Activated CD4-positive, alpha-beta T cell treated with anti-CD3 and anti-CD28 coated beads, Interleukin-10, Interleukin-2, amounts not matched to agents 100 ng/mL and 50 ng/mL, durations not matched to agents 16 hours and 8 hours (primary cell): ENCODE measurements at places on chromosomes 3 and 15.
A peak's percentile ranks its signal among the peaks of the same experiment; 100 is the strongest.

GRCh38 chr15:60941448-60941847, 287.7 kb downstream of the RORA start:
- DNase-seq = no peak

DNA sequence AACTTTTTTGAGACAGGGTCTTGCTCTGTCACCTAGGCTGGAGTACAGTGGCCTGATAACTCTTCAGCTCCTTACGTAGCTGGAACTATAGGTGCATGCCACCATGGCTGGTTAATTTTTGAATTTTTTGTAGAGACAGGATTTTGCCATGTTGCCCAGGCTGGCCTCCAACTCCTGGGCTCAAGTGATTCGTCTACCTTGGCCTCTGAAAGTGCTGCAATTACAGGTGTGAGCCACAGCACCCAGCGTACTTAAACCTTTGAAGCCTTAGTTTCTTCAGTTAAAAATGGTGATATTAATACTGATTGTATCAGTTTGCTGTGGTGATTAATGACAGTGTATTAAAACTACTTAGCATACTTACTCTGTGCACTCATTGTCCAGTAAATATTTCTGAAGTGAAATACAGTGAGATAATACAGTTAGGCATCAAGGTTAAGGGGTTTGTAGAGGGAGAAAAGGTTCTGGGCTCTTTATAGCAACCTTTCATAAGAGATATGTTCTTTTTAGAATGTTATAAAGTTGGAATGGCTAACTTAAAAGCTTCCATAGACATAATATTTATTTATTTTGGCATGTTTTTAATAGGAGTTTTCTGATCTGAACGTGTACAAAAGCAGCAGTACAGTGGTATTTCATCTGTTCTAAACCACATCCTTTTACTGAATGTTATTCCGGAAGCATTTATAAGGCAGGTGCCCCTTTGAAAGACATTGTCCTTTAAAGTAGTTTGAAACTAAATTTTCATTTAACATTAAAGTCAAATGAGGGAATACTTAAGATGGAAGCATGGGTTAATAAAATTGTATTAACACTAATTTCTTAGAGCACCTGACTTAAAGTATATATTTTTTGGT, 23.6 kb downstream of the NCK1 start:
- DNase-seq = peak; percentile 15

GRCh38 chr3:187624588-187624987, 45.6 kb downstream of the SST start:
- DNase-seq = no peak

GRCh38 chr3:45881078-45882022, 5.0 kb upstream of the CCR9 start:
- DNase-seq = peak; percentile 20

DNA sequence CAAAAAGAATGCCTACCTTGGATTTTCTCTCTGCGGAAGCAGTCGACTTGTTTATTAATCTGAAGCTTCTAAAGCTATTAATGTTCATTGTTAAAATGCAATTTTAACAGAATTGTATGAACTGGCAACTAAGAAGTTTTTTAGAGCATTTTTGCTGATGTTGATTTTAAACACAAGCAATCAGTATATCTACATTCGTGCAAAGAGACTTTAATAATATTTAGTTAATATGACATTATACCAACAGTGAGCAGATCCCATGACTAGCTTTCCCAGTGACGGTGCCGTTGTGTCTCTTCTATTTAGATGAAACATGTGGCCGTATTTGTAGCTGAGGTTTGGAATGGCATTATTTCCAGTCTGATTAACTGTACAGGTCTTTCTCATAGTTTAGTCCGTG, 88.0 kb downstream of the PEX5L start:
- no peak for DNase-seq

- no peak for DNase-seq
These were observed 109.7 kb downstream of the P2RY1 start for GRCh38 chr3:152944671-152945070.

- no peak for DNase-seq
These were observed 87.3 kb downstream of the ST6GAL1 start for GRCh38 chr3:187017511-187018230.

DNA sequence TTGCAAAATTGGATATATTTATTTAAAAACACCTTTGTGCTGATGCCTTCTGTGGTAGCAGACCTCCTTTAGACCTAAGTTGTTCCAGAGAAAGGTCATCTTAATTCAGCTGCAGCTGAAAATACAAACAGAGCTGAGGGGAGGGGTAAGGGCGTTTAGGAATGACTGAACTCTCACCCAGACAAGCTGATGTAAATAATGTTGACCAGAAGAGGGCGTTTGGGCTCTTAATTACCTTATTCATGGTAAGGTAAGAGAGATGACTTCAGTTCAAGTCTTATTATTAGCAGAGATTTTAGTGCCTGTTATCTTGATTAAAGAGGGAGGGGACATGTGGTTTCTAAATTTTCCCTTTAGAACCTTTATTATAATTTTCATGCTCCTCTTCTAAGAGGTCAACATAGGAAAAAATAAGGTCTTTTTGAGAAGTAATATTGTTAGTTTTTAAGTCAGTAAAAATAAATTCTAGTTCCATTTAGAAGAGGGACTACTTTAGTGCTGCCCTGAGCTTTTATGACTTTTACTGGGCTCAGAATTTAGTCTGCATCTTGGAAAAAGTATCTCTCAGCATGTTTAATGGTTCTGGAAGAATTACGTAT, 46.3 kb downstream of the GPR171 start:
- DNase-seq = peak; percentile 79

DNA sequence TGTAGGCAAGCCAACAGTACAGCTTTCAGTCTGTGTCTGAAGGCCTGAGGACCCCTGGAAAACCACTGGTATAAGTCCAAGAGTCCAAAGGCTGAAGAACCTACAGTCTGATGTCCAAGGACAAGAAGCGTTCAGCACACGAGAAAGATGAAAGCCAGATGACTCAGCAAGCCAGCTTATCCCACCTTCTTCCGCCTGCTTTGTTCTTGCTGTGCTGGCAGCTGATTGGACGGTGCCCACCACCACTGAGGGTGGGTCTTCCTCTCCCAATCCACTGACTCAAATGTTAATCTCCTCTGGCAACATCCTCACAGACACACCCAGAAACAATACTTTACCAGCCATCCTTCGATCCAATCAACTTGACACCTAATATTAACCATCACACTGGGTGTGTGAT, 59.0 kb upstream of the PDZRN3 start:
- no peak for DNase-seq

GRCh38 chr15:85832394-85832793, 37.7 kb upstream of the KLHL25 start:
- no peak for DNase-seq

DNA sequence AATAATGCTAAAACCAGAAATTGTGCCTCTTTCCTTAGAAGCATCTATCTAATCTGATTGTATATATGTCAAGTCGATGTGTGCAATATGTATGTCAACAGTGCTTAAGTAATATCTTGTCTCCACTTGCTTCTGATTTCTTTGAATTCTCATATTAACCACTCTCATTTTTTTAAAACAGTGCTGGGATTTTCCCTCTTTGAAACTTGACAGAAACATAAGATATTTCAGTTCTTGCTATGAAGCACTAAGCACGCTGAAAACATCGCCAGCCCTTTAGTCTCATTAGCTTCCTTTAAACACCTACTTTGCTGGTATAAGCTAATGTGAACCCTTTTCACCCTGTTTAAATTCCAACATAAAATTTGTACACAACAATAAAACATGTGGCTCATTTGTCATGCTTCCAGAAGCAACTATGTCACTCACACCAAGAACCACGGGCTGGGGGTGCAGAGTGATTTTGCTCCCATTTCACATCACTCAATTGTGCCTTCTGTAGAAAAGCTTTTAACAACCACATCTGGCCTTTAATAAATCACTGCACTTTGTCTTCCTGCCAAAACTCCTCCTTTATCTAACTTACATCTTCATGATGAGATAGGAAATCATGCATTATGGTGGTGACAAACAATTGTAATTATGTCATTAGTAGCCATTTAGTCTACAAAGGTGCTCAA, 185.2 kb downstream of the FOXP1 start:
- peak; percentile 40 for DNase-seq

DNA sequence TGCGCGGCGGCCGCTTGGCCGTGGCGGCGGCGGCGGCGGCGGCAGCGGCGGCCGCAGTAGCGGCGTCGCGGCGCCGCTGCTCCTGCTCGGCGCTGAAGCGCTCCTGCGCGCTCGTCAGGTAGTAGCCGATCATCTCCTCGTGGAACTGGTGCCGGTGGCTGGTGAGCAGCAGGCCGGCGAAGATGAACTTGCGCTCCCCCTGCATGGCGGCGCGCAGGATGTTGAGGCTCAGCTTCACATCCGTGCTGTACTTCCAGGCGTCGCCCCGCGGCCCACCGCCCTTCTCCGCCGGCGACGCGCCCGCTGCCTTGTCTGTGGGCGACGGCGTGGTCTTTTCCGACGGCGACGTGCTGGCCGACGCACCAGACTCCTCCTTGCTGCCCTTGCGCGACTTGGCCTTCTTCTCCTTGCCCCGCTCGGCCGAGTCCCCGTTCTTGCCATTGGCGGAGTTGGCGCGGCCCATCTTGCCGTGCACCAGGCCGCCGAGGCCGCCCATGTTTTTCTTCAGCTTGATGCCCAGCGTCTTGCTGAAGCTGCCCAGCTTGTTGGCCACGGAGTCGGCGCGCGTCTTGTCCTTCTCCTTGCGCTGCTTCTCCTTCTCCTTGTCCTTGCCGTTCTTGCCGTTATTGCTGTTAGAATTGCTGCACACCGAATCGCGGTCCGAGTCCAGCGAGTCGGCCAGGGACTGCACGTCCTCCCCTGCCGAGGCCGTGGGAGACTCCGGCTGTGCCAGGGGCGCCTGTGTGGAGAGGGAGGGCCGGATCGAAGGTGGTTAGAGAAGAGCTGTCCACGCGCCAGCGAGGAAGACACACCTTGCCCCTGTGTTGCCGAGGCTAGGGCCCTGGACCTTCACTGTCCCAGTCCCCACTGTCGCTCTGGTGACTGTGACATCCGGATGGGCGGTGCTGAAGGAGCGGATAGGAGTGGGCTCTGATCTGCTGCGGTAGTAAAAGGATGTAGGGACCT, 157.6 kb downstream of the KLF13 start:
- peak; percentile 10 for DNase-seq
